ENCODE measurements at places on chromosomes 11 and 22.

DNA sequence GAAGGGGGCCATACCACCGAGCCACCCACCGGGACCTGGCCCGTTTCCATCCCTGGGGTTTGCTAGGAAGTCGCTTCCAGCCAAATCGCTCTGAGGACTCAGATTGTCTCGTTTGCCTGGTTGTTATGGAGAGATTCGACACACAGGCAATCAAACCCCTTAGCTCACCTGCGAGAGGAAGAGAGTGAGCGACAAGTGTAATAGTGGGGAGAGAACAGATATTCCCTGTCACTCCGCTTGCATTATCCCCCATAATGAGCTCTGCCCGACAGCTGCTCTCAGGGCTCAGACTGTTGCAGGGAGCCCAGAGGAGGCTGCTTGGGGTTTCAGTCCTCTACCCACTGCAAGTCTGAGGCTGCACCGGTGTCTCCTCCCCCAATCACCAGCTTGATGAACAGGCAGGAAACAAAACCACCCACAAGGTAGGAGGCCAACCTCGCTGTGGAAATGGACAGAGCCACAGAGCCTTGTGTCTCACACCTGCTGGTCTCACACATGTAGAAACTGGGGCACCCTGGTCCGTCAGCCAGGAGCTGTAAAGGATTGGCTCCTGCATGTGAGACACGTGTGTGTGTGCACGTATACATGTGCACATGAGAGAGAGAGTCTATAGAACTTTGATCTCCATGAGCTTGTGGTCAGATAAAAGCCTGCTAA, 351.1 kb downstream of the BUD13 start:
- DNase-seq, result no peak

DNA sequence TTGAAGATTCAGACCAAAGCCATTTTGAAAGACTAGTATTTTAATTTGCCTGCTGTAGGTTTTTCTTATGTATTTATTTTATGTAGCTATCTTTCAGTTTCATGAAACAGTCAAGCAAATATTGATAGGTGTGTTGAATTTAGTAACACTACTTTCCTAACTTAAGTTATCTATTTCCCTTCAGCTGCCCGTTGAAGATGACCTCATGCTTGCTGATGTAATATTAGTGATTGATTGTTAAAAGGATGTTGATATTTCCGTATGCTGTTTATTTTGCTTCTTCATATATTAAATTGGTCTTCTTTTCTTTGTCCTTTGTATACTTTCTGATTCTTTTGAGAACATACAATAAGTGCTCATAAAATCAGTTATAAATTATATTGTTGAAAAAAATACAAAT, 86.8 kb upstream of the CHORDC1 start:
- no peak for DNase-seq

DNA sequence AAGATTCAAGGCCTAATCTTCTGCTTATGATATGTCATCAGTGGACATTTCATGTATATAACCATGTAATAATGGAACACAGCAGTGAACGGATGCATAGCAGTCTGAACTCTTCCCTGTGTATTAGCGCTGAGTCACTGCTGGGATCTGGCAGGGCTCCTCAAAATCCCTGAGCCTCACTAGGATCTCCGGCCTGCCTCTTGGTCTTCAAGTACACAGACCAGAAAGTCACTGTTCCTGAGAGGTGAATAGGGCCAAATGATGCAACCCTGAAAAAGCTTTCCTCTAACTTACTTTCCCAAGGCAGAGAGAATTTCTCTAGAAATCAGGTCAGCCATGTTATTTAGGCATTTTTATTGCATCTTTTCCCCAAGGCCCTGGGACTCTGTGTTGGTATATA, 35.0 kb downstream of the POU2AF1 start:
- DNase-seq, result no peak

DNA sequence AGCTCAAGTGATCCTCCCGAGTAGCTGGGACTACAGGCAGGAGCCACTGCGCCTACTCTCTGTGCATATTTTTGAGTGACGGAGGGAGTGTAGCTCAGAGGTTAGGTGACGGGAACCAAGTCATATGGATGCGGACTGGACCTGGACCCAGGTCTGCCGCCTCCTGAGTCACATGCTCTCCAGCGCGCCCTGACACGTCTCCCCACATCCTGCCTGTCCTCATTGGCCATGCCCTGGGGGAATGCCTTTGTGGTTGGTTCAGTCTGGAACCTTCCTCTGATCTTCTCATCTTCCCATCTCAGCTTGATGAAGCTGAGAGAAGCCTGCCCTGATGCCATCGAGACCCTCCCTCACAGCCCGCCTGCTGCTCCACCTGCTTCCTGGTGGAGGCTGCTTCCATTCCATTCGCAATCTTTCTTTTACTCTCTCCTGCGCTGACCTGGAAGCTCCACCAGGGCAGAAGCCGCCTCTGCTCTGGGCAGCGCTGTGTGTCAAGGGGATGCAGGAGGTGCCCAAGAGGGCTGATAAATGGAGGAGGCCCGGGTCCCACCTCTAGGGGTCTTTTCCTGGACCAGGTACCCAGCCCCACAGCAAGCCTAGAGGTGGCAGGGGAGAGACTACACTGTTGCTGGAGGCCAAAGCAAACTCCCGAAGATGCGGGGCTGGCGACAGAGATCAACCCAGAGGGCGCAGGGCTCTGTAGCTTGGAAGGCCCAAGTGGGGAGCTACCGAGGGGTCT, 13.9 kb upstream of the BAIAP2L2 start:
- DNase-seq, result no peak

GRCh38 chr22:35591714-35592417, 25.3 kb downstream of the MB start:
- no peak for DNase-seq

- no peak for DNase-seq
These were observed 193.6 kb downstream of the AASDHPPT start for GRCh38 chr11:106271086-106271485.

DNA sequence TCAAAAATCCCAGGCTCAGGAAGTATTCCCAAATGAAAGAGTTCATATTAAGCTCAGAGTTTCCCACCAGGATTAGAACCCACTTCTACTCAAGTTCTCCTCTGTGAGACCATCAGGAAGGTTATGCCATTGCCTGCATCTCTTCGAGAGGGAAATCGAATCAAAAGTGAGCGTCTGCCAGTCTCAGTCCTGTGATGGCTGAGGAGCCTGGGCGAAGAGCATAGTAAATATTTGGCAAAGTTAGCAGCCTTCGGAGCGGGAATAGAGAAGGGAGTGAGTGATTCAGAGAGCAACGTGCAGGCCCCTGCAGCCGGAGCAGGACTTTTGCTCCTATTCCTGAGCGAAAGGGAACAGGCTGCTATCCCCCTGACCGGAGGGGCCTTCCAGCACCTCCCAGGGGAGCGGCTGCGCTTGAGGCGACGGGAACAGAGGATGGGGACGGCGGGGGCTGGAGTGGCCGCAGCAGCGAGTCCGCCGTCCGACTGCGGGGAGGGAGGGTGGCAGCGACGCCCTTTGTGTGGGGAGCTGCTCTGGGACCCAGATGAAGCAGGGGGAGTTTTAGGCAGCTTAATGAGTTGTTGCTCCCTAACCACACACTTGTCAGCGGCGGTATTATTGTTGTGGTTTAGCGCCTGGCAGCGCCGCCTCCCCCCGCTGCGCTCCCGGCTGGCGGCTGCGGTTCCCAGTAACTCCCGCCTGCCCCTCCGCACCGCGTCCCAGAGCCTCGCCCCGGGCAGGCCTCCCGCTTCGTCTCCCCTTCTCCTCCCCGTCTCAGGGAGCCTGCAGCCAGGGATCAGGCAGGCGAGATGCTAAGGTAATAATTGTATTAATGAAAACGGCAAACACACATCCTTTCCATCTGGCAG, 21.7 kb upstream of the NRGN start:
- DNase-seq, result no peak

GRCh38 chr11:33829430-33830141, 55.3 kb upstream of the FBXO3 start:
- peak; percentile 29 for DNase-seq

DNA sequence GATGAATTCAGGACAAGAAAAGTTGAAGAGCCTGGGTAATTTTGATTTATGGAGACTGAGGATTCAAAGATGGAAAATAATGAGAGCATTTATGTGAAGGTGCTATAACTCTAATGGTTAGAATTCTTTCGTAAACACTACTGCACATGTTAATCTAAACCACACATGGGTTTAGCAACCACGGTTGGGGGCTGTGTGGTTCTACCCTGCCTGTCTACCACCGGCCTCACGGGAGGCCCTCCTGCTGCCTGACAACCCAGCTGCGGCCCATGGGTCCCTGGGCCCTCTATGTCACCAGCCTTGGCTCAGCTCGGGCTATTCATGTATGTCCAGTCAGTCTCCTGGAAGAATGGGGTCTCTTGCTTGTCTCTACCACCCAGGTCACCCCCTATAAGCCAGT, 68.5 kb upstream of the ARFGAP3 start:
- DNase-seq, result no peak

DNA sequence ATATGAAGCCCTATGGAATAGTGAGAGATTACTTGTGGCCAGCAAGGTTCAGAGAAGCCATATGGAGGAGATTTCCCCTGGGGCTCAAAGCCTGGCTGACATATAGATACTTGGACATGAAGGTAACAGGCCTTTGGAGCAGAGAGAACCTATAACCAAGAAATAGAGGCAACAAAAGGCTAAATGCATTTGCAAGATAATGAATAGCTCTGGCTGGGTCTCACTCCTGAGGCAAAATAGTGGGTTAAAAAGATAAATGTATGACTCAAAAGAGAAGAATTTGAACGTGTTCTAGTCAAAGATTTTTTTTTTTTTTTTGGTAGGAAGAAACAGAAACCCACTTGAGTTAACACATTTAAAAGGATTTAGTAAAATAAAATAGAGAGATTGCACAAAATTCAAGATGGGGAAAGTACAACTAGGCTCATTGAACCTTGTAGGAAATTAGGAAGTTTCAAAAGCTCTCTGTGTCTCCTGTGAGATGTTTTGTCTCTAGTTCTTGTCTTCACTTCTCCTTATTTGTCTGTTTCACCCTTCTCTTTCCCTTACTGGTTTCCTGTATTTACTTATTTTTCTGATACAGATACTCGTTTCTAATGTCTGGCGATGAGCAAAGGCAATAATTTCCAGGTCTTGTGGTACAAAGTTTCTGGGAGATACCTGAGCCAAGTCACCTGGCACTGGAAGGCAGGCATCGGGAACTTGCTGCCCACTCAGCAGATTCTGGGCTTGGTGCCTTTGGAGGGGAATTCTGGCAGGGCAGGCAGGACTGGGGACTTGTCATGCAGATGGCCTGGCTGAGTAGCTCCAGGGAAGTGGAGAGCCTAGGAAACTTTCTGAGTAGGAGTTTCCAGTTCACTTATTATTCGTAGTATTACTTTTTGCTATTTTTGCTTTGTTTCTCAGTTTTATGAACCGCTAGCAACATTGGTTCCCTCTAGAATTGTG, 49.2 kb upstream of the SESN3 start:
- no peak for DNase-seq
